ENCODE measurements at places on chromosomes 5 and 9. TPM values are rescaled to one million over a fixed set of nuclear protein-coding genes. Genes with fewer than 3 reads are reported as not detected.

GRCh38 chr5:153537207-153537606 lies 46.7 kb downstream of the GRIA1 start:
- DNase-seq: no peak

PKN3 gene
- 28.4 TPM for total RNA-seq

DNA sequence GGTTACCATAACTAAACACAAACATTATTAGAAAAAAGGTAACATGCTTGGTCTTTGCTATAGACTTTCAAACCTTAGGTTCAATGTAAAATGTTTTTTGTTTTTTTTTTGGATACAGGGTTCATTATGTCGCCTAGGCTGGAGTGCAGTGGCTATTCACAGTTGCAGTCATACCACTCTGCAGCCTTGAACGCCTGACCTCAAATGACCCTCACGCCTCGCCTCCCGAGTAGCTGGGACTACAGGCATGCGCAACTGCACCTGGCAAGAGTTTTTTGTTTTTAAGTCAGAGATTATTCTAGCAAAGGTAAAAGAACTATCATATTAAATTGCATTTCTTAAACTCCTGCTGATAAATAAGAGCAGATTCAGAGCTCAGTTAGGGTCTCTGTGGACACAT lies 55.1 kb upstream of the NR5A1 start:
- no peak for DNase-seq

GRCh38 chr5:14806456-14806855 lies 65.1 kb downstream of the ANKH start:
- no peak for DNase-seq

DNA sequence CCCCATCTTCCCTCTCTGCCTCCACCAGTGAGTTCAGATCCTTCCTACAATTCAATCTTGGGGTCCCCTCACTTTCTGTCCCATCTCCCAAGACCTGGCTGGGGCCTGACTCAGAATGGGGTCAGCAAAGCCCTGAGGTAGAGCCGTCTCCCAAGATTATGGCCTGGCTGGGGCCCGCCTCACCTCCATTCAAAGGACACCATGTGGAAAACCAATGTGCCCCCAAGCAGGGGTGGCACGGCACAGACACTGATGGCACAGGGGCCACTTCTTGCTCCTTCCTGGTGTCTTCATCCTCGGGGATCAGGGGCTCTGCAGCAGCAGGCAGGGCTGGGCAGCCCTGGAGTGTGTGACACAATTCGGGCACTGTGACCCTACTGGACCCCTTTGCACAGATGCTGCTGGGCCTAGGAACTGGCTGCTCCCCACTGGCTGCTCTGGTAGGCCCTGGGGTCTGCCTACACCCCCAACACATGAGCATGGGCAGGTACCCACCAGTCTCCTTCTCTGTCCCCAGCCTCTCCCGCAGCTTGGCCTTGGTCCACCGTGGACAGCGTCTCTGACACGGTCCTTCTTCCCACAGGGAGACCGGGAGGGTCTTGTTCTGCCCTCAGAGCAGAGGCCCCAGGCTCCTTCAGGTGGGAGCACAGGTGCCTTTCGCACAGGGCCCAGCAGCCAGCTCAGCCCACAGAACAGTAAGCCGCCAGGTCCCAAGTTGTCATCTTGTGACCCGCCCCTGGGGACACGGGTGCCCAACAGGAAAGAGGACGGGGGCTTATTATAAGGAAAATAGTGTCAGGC lies 89.5 kb downstream of the ADAMTS2 start:
- no peak for DNase-seq

HSD17B3 gene
- total RNA-seq: not detected

IL4 gene
- not detected for total RNA-seq

LHX3 gene
- not detected for total RNA-seq

CARD9 gene
- total RNA-seq: 1.4 TPM

GRCh38 chr5:109923205-109923604 lies 233.5 kb downstream of the MAN2A1 start:
- no peak for DNase-seq

DNA sequence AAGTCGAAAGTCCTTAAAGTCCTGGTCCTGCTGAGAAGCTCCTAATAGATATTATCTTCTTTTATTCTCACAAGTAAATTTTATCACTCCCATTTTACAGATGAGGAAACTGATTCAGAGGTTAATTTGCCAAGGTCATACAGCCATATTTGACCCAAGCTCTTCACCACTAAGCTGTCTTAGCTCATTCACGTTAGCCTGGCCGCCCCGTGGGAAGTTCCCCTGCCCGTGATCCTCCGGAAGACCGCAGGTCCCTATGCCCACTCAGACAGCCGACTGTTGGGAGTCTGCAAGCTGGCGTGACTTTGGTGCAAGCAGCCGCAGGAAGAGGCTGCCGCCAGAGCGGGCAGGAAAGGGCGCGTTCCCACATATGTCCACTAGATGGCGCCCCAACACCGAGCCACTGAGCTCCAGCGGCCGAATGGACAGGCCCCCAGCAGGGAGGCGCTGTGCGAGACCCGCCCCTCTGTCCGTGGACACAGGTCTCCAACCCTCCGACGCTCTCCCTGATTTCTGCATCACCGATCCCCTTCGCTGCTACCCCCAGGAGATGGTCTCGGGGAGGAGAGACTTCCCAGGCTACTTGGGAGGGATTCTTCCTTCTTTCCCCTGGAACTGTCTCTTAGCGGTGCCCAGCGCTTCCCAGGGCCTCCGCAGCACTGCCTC lies 10.0 kb upstream of the ARAP3 start:
- DNase-seq: no peak

NFIB gene
- 2.4 TPM for total RNA-seq

DNA sequence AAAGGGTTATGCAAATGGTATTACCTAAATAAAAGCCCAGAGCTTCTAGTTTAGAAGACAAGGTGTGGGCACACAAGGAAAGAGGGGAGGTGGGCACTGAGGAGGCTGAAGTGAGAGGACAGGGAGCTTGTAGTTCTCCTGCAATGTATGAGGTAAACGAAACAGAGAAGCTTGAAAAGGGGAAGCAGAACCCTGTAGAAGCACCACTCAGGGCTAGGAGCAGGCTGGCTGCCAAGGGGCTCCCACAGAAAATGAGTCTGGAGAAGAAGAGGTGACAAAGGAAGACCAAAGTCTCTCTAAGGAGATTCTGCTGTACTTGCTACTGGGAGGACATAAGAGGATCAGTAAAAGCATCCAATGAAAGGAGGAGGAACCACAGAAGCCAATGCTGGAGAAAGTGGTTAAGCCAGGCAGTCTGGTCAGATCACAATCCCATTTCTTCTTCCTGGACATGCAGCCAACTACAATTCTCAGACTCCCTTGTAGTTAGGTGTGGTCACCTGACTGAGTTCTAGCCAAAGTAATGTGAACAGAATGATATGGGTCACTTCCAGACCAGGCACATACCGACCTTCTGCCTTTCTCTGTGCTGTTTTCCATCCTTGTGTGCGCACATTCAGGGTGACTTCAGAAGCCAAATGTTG lies 174.5 kb upstream of the MAP3K1 start:
- DNase-seq: peak; percentile 25

ARSI gene
- total RNA-seq: 5.7 TPM

DNA sequence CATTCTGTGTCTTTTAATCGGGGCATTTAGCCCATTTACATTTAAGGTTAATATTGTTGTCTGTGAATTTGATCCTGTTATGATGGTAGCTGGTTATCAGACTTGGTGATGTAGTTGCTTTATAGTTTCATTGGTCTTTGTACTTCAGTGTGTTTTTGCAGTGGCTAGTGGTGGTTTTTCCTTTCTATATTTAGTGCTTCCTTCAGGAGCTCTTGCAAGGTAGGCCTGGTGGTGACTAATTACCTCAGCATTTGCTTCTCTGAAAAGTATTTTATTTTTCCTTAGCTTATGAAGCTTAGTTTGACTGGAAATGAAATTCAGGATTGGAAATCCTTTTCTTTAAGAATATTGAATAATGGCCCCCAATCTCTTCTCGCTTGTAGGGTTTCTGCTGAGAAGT lies 156.9 kb downstream of the CNTLN start:
- no peak for DNase-seq

DNA sequence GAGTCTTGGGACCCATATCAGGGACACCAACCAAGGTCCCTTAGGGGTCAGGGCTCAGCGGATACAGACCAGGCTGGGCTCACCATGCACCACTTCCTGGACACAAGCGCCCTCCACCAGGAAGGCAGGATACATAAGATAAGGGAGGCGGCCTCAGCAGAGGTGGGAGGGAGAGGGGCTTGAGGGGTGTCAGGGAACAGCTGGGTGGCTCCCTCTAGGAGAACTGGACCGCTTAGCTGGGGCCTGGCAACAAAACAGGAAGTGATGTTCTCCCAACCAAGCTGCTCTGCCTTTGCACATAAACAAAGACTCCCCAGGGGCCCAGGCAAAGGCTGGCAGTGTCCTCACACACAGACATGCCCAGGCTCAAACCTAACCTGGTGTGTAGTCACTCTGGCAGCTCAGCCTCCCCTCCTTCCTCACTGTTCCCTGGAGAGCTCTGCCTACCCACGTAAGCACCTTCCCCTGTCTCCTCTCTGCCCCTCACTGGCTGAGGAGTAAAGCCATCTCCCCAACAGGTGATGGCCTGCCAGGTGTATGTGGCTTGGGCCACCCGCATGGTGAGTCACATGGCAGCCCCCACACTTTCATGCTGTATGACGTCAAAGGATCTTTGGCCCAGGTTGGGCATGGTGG lies 5.8 kb upstream of the BICD2 start:
- DNase-seq: no peak

DNA sequence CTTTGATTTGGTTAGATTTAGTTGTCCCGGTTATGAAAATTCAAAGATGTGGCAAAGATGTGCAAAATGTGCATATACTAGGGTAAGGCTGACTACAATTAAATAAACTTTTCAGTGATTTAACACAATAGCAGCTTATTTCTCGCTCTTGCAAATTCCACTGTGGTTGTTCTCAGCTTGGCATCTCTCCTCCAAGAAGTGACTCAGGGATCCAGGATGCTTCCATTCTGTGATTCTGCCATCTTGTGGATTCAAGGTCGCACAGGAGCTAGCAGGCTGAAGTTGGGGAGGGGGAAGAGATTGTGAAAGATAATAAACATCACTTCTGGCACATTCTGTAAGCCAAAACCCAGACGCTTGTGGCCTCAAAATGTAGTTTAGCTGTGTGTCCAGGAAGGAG lies 60.1 kb upstream of the TGFBR1 start:
- no peak for DNase-seq

DNA sequence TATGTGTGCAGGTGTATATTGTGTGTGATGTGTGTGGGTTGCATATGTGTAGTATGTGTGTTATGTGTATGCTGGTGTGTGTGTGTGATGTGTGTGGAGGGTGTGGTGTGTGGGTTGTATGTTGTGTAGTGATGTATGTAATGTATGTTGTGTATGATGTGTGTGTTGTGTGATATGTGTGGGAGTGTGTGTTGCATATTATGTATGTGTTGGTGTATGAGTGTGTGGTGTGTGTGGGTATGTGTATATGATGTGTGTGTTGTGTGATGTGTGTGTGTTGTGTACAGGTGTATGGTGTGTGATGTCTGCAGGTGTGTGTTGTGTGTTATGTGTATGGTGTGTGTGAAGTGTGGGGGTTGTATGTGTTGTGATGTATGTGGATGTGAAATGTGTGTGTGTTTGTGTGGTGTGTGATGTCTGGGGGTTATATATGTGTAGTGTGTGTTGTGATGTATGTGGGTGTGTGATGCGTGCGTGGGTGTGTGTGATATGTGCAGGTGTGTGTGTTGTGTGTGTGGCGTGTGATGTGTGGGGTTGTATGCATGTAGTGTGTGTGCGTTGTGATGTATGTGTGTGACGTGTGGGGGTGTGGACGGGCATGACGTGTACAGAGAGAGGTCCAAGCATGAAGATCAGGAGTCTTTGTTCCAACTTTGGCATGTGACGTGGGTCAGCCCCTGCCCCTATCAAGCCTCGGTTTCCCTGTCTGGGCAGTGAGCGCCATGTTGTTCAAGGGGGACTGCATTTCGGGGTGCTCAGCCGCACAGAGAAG lies 8.5 kb upstream of the CRB2 start:
- no peak for DNase-seq

DNA sequence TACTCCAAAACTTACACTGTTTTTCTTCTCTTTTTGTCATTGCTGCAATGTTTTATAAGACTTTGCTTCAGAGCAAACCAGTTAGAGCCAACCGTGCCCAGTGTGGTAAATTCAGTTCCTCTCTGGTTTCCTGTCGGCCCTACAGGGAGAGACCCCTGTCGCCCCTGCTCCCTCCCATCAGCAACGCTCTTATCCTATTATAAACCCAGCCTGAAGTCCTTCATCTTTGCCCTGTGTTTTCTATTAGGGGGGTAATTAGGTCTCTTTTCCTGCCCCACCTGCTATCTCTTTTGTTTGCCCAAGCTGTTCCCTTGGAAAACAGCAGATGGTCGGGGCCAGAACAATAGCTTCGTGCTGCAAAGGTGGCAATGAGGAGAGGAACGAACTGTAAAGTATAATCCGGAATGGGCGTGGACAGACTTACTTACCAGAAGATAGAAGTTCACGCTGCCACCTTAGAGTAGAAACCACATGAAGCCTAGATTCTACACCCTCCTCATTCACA lies 21.4 kb upstream of the OTULINL start:
- no peak for DNase-seq

SH3PXD2B gene
- 25.6 TPM for total RNA-seq

DNA sequence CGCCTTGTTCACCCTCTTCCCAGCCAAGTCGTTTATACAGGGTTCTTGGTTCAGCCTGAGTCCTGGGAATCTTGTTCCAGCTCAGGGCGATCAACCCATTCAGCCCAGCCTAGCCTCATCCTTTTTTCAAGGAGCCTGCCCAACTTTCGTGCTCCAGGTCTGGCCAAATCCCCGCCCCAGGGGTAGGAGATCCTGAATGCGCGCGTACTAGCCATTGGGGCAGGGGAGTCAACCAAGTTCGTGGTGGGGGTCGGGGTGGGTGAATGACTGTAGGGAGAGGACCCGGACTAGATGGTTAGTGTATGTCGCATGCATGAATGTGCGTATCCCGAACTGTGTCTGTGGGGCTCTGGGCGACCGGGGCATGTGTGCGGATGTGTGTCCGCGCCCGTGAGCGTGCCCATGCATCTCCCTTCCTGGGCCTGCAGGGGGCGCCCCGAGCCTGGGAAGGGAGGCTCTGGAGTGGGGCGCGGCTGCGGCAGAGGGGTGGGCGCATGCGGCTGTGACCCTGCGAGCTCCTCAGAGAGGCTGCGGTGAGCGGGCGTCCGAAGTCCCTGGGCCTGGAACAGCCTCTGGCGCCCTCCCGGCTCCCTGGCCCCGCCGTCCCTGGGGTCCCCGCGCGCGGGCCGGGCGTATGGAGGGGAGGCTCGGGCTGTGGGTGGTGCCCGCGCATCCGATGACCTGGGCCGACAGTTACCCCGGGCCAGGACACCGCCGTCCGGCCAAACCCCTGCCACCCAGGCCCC lies 8.7 kb downstream of the CCL21 start:
- DNase-seq: no peak

DNA sequence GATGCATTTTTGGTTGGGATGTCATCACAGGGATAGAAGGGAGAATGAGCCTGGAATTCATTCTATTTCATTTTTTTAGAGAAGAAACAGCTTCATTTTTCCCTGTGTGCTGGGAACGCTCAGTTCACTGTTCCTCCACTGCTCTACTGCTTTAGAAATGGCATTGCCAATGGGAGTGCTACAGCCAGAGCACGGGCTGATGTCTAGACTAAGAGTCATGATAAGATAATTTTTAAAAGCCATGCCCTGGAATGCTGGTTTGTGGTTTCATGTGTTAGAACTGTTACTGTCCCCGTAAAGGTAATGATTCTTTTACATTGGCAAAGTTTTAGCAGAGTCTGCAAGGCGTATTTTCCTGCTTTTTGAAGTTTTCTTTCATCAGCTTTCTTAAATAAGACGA lies 119.6 kb downstream of the SEMA6A start:
- no peak for DNase-seq

GRCh38 chr5:5421149-5421960 lies 1.1 kb upstream of the ICE1 start:
- no peak for DNase-seq

PCDHGA8 gene
- total RNA-seq: 0.14 TPM

FAM221B gene
- total RNA-seq: not detected

CDC20B gene
- not detected for total RNA-seq

GRCh38 chr5:154059039-154059430 lies 20.3 kb downstream of the MFAP3 start:
- no peak for DNase-seq

All from epithelial cell of proximal tubule (primary cell).